HS-27A (cell line): ENCODE measurements at places on chromosomes 4 and X.

DNA sequence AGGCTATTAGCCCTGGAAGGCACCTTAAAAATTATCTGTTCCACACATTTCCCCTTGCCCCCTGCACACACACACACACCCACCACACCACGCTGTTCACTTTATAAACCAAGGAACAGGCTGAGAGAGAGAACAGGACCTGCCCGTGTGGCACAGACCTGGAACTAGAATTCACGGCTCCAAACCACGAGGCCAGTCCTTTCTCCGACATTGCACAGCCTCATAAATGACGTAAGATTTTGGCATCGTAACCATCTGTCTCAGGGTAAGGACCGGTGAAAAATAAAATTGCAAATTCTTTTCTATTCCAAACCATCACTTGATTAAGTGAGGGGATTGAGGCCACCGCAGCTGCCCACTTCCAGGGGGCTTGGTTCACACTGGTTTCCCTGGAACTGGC lies 330.3 kb downstream of the BCOR start:
- no peak for DNase-seq

GRCh38 chr4:152499344-152499743 lies 36.5 kb downstream of the FBXW7 start:
- no peak for DNase-seq

DNA sequence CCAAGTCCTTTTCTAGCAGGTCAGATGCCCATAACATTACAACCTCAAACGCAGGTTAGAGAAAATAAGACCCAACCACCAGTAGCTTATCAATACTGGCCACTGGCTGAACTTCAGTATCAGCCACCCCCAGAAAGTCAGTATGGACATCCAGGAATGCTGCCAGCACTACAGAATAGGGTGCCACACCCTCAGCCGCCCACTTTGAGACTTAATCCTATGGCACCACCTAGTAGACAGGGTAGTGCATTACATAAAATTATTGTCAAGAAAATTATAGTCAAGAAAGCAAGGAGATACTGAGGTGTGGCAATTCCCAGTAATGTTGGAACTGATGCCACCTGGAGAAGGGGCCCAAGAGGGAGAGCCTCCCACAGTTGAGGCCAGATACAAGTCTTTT lies 19.9 kb upstream of the TRIM61 start:
- peak; percentile 7 for DNase-seq

DNA sequence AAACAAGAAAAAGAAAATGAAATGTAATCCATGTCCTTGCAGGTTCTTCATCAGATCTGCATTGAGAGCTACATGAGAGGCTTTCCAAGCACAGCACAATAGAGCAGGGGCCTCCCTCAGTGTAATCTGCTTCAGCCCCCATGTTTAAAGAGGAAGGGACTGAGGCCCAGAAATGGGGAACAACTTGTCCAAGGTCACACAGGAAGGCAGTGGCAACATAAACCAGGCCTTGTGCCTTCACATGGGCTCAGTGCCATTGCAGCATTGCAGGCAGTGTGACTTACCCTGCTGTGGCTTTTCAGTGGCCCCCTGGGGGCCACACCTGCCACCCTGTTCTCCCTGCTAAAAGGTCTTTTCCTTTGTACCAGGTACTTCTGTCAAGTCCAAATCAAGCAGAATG lies 20.9 kb upstream of the CD99L2 start:
- DNase-seq, result no peak

DNA sequence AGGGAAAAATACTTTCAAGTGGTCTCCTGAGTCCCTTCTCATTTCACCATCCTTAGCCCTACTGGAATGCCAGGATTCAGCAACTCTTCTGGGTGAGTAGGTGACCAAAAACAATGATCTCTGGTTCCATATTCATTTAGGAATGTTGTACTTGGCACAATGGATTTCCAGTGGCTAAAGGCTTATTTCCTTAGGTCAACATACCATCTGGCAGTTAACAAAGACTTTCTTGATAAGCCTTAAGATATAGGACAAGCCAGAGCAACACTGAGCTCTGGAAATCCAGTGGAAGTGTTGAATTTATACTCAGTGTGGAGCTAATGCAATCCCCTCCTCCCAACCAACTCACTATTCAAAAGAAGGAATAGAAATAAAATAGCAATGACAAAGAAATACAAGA lies 139.4 kb upstream of the EMCN start:
- no peak for DNase-seq

DNA sequence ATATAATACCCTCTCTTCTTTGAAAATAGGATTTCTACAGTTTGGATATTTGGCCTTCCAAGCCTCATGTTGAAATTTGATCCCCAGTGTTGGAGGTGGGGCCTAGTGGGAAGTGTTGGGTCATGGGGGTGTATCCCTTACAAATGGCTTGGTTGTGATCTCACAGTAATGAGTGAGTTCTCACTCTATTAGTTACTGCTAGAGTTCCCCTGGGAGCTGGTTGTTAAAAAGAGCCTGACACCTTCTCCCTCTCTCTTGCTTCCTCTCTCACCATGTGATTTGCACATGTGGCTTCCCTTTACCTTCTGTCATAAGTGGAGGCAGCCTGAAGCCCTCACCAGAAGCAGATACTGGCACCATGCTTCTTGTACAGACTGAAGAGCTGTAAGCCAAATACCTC lies 73.9 kb downstream of the HDAC8 start:
- no peak for DNase-seq

GRCh38 chrX:147476008-147476407 lies 435.7 kb upstream of the FMR1 start:
- peak; percentile 2 for DNase-seq

DNA sequence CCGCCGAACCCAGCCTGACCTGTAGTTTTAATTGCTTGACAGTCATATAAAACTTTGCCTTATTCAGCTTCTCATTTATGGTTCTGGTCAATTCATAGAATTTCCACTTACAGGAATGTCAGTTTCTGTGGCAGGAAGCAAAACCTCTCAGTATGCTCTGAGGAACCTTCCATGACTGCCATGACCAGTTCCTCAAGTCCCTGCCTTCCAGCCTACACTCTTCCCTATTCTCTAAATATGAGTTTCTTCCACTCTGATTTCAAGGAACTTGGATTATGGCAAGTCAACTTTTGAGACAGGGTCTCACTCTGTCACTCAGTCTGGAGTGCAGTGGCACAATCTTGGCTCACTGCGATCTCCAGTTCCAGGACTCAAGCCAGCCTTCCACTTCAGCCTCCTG lies 26.0 kb upstream of the NSUN7 start:
- DNase-seq, result no peak

DNA sequence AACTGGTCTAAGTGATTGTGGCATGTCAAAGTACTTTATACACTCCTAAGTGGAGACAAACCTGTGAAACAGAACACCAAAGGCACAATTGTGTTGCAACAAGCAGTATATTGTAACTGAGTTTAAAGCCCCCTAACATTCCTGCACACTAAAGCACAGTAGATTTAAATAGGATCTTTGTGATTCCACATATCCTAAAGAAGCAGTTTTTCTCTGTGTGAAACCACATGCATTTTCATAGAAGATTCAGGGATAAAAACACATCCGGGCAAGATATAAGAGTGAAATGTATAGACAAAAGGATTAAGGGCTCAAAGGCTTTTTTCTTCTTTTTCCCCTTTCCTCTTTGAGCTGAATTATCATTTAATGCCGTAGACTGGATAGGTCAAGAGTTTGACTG lies 82.2 kb downstream of the ANK2 start:
- DNase-seq, result no peak

DNA sequence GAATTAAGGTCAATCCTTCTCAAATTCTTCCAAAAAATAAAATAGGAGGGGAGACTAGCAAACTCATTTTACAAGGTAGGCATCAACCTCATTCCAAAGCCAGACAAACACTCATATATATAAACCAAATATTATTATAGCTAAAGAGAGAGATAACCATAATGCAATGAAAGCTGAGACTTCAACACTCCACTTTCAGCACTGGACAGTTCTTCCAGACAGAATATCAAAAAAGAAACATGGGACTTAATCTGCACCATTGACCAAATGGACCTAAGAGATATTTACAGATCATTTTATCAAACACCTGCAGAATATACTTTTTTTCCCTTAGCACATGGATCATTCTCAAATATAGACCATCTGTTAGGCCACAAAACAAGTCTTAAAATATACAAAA lies 15.5 kb upstream of the EDA2R start:
- DNase-seq, result no peak

DNA sequence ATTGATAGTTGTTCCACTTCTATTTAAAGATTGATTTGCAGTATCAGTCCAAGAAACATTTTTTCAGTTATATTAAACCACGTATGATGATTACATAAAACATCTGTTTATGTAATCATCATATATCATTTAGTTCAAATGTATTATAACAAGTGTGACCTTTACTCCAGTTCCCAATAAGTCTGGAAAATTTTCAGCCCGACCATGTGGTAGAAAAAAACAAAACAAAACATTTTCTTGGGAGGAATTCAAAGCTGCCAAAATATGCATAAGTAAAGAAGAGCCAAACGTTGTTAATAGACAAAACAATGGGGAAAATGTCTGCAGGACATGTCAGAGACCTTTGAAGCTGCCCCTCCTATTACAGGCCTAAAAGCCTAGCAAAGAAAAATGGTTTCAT lies 709.1 kb downstream of the FAT4 start:
- no peak for DNase-seq

- DNase-seq, result no peak
These were observed 311 bp downstream of the RNF113A start for GRCh38 chrX:119871245-119871598.

GRCh38 chrX:134460862-134461220 lies 876 bp downstream of the HPRT1 start:
- DNase-seq, result no peak

- peak; percentile 35 for DNase-seq
These were observed 5.9 kb downstream of the TIMM17B start for GRCh38 chrX:48891402-48892288.

- peak; percentile 39 for DNase-seq
These were observed 661.6 kb downstream of the RAPGEF2 start for GRCh38 chr4:159764343-159764952.

GRCh38 chr4:141595531-141595930 lies 40.9 kb upstream of the IL15 start:
- no peak for DNase-seq

- no peak for DNase-seq
These were observed 77.2 kb downstream of the DDIT4L start for GRCh38 chr4:100113096-100113495.

- no peak for DNase-seq
These were observed 98.2 kb downstream of the HS6ST2 start for GRCh38 chrX:132860200-132860599.

DNA sequence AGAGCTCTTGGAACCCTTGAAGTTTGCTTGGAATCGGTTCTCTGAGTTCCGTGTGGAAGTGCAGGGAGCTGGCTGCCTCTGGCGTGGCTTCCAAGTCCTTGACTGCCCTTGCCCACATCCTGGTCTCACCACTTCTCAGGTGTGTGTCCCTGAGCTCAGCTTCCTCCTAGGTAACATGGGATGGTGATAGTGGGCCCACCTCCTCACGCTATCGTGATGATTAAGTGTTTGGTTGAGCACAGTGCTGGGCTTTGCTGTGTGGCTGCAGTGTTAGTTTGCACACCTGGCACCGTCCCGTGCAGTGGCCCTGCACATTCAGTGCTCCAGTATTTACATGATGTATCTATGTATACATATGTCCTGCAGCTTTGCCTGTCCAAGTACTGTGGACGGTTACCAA lies 81.5 kb downstream of the CLDN34 start:
- no peak for DNase-seq

GRCh38 chr4:138090150-138090917 lies 151.8 kb downstream of the SLC7A11 start:
- peak; percentile 84 for DNase-seq

- no peak for DNase-seq
These were observed 669.9 kb upstream of the NR3C2 start for GRCh38 chr4:149112109-149112508.

- DNase-seq, result no peak
These were observed 637.8 kb downstream of the BCOR start for GRCh38 chrX:39459952-39460351.

DNA sequence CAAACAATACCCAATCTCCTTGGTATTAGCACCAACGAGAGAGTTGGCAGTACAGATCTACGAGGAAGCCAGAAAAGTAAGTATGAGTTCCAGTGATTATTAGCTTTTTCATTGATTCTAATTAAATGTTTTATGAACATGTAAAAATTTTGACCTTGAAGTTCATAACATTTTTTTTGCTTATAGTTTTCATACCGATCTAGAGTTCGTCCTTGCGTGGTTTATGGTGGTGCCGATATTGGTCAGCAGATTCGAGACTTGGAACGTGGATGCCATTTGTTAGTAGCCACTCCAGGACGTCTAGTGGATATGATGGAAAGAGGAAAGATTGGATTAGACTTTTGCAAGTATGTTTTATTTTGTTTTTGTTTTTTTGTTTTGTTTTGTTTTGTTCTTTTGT lies 10.1 kb downstream of the DDX3X start:
- no peak for DNase-seq

DNA sequence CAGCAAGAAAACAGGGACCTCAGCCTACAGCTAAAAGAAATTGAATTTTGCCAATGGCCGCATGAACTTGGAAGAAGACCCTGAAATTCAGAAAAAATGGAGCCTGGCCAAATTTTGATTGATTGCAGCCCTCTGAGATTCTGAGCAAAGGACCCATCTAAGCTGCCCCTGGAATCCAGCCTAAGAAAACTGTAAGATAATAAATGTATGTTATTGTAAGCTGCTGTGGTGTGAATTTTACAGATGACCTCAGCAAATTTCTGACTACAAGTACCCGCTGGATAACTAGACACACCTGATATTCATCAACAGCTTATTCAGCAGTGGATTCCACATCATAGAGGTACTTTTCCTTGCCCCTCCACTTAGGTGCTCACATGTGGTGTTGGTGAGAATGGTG lies 119.5 kb upstream of the EPHA5 start:
- no peak for DNase-seq

DNA sequence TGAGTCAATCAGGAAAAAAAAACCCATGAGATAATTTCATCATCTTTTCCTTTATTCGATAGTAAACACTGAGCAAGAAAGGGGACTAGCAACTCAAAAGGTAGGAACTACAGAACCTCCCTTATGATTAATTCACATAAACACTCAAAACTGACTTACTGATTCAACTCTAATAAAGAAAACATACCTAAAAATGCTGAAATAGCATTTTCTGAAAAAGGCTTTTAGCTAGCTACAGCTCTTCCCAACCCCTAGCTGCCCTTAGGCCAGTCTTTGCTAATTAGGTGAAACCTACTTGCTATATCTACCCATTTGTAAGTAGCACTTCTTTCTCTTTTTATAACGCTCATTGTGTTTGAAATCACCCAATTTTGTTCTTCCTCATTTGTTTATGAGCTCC lies 150.6 kb downstream of the ATRX start:
- DNase-seq, result no peak

DNA sequence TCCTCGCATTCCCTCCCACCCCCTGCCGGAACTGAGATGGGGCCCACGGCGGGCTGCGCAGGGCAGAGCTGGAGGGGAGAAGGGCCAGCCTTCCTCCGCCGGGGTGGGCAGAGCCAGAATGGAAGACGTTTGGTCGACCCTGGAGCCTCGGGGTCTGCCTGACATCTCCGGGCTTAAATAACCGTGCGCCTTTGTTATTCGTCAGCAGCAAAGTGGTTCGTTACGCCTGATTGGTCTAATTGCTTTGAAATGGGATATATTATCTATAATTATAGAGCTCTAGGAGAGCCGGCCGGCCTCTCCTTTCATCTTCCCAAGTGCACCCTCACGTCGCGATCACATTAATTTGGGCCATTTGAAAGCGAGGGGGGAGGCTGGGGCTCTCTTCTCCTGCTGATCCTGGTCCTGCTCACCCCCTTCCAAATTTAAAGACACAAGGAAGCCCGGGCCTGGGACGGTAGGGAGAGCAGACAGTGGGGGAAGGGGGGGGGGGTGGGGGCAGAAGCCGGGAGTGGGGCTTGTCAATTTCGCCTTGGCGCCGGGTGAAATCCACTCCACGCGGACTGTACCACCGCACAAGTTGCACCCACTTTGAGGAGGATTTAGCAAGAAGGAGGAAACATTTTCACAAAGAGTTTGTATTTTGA lies 4.7 kb upstream of the MSX1 start:
- DNase-seq, result no peak
